ENCODE measurements at places on chromosomes 7 and 10.

- no peak for DNase-seq
Observed at GRCh38 chr7:70696201-70696754, 435.7 kb upstream of the GALNT17 start.

DNA sequence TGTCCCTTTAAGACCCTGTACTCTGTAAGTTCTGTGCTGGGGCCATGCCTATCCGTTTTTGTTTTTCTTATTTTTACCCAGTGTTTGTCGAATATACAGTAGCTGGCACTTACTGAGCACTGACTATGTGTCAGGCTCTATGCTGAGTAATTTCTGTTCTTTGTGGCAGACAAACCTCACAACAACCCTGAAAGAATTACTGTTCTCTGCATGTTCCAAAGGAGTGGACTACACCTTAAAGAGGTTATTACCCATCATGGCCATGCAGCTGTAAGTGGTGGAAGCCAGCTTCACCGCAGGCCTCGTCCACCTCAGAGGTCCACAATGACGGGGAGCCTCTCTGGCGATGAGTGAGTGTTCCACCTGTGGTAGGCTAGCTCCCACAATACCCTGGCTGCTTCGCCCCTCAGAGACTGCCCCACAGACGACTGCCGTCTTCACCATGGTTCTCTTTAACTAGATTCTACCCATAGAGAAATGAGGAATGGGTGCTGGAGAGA is 30.1 kb upstream of the RBM20 start:
- DNase-seq = no peak

DNA sequence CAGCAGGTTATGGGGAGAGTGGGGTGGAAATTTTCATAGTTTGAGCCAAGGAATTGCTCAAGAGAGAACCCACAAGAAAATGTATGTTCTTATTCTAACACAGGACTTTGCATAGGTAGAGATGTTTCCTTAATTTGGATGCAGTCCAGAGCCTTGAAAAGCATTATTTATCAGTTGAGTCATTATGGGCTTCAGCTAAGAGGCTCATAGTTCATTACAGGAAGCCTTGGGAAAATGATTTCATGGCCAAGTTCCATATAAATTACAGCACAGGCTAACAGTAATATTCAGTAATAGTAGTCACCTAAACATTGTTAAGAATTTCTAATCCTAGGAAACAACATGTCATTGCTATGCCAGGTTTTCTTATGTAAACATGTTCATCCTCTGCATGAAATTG is 131.1 kb upstream of the PTPRZ1 start:
- DNase-seq = no peak

- DNase-seq = no peak
Observed at GRCh38 chr10:22464966-22465629, 119.8 kb downstream of the SPAG6 start.

DNA sequence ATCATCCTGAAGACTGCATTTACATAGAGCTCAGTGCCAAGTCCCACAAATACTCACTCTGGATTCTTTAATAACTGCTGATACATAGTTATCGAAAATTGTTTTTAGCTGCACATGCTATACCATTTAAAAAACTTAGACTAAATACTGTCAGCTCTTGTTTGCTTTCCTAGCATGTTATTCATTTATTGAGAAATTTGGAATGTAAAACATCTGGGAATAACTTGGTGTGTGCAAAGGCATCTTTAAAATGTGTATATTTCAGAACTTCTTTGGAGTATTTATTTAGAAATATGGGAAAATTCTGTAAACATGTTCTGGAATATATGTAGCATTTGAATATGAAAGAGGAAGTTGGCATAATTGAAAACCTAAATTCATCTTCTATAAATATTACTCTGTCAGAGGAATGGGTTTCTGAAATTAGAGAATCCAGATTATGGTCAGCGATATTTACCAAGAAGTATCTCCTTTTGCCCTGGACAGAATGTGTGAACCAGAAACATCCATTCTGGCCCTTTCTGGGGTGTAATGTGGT is 119.7 kb downstream of the ARID5B start:
- DNase-seq = no peak

- no peak for DNase-seq
Observed at GRCh38 chr7:42351316-42351935, 114.4 kb upstream of the GLI3 start.
